GOT3 (cell line): ENCODE measurements at places on chromosomes 6 and 20.

DNA sequence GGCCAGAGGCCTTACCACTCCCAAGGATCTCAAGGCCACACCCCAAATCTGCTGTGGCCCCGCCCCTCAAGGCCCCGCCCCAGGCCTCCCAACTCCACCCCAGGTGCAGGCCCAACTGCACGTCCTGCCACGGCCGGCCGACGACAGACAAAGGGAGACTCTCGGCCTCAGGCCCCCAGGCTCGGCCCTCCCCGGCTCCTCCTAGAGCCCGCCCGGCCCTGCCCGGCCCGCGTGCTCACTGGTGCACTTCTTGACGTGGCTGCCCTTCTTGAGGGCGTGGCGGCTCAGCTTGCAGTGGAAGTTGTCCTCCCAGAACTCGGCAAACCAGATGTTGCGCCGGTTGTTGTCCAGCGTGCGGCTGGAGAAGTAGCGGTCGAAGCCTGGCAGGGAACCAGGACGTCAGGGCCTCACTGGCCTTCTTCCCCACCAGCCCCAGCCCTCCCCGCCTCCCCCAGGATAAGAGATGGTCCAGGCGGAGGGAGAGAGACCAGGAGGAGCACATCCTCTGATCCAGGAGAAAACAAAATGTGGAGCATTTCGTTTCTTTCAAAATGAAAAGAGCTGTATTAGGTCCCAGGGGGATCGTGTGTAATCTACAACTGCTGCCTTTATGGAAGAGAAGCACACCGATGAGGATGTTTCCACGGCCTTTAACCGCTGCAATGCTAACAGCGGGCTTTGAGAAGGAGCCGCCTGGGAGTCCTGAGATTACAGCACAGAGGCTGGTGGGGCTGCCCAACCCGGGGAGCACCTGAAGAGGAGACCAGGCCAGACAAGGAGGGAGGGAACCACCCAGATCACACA is 89.4 kb downstream of the GRM4 start:
- no peak for DNase-seq

DNA sequence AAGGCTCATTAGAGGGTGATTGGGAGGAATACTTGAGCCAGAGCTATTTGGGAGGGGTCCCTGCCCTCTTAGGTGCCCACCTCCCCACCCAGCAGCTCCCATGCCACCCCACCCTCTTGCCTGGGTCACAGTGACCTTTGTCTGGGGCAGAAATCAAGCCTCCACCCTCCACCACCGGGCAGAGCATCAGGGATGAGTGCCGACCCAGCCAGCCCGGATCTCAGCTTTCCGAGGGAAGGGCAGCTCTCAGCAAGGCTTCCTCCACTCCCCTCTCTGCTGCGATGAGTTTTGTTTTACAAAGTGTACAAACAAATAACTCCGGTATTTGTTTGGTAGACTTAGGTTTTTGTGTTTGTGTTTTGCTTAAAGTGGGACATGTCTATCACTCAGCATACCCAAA is 136.7 kb upstream of the CST7 start:
- no peak for DNase-seq

- DNase-seq: no peak
Observed at GRCh38 chr6:23414051-23414445, 712.0 kb upstream of the NRSN1 start.

GRCh38 chr6:159259441-159260125 is 90.4 kb downstream of the FNDC1 start:
- DNase-seq: no peak

DNA sequence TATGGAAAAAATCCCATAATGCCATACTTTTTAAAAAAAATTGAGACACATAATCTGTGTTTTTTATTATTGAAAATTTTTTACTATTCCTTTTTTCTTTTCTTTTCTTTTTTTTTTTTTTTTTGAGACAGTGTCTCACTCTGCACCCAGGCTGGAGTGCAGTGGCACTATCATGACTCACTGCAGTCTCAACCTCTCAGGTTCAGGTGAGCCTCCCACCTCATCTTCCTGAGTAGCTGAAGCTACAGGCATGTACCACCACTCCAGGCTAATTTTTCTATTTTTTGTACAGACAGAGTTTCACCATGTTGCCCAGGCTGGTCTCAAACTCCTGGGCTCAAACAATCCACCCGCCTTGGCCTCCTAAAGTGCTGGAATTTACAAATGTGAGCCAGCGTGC is 100.4 kb downstream of the AFG1L start:
- DNase-seq: no peak

GRCh38 chr20:57395111-57395966 is 4.1 kb downstream of the RBM38 start:
- DNase-seq: no peak
